ENCODE measurements at places on chromosomes 13 and 19.

DNA sequence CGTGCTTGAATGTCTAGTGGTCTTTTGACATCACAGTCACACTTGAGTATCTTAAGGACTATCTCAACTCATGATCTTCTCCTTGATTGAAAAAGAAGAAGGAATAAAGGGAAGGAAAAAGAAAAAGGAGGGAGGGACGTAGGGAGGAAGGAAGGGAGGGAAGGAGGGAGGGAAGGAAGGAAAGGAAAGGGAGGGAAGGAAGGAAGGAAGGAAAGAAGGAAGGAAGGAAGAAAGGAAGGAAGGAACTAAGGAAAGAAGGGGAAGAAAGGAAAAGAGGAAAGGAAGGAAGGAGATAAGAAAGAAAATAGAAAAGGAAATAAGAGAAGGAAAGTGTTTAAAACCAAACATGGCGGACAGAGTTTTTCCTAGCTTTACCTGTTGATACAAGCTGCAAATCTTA is 64.7 kb downstream of the RNASEH2B start:
- no peak for DNase-seq

DNA sequence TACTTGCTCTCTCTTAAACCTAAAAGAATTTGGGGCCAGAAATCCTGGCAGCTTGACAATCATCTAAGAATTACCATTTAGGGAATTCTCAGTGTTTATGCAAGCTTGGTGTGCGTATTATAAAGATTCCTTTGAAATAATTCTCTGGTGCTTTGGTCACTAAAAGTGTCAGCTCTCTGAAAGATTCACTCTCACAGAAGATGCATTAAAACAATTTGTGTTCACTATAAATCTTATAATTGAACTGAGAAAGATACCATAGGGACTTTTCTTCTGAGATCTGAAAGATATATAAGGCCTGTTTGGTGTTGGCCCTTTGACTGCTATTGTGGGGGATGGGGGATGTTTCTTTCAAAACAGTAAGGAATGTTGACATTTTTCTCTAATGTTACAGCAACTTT is 27.3 kb downstream of the EPSTI1 start:
- no peak for DNase-seq

- no peak for DNase-seq
Observed at GRCh38 chr13:113649212-113649611, 8.8 kb downstream of the ATP4B start.

GRCh38 chr13:79231887-79232286 is 174.2 kb downstream of the RBM26 start:
- DNase-seq: no peak

- no peak for DNase-seq
Observed at GRCh38 chr13:110155072-110155471, 151.9 kb downstream of the COL4A1 start.

DNA sequence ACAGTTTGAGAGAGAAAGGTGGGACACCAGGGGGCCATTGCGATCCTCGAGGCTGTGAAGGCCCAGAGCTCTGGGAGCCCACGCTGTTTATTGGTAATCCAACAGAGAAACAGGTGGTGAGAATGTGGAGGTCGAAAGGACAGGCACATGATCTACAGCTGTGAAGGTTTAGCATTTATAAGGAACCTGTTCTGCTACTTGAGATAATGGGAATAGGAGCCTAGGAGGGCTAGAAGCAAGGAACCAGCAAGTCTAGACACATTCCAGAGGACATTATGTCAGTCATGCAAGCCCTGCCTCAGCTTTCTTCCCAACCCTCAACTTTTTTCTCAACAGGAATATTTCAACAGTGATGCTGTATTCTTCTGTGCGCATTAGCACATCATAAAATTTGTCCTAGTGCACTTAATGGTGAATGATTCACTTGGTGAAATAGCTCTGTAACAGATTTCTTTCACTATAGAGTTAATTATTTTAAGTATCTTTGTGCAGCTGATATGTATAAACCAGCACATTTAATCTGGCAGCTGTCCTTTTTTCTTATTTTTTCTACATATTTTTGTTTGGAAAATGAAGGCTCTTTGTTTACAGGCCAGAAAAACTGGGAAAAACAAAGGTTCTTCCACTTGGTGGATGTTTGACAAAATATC is 25.4 kb downstream of the ZNF90 start:
- DNase-seq: no peak

GRCh38 chr19:30861919-30862318 is 487.3 kb downstream of the TSHZ3 start:
- no peak for DNase-seq

DNA sequence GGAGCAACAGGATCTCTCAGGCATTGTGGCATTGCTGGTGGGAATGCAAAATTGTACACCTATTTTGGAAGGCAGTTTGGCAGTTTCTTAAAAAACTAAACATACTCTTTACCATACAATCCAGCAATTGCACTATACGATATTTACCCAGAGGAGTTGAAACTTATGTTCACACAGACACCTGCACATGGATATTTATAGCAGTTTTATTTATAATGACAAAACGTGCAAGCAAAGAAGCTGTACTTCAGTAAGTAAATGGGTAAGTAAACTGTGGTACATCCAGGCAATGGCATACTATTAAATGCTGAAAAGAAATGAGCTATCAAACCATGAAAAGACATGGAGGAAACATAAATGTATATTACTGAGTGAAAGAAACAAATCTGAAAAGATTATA is 71.6 kb upstream of the UBAC2 start:
- DNase-seq: no peak

DNA sequence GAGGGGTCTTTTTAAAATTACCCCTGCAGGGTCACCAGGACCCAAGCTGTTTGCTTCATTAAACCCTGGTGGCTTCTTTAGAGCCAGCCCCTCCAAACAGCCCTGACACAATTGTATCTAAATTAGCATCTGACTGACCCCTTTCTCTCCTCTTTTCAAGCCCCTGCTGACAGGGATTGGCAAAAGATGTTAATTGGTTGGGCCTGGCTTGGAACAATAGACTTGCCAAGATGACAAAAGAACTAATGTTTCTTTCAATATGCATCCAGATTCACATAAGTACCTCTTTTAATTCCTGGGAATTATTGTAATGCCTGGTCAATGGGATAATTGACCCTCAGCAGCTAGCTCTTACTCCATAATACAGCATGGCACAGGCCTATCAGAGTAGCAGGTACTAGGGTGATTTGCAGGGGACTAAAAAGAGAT is 140.8 kb downstream of the SHISA2 start:
- no peak for DNase-seq

GRCh38 chr13:111402441-111402840 is 82.0 kb downstream of the TEX29 start:
- DNase-seq: no peak

GRCh38 chr19:45424191-45425058 is 708 bp upstream of the ERCC1 start:
- no peak for DNase-seq

DNA sequence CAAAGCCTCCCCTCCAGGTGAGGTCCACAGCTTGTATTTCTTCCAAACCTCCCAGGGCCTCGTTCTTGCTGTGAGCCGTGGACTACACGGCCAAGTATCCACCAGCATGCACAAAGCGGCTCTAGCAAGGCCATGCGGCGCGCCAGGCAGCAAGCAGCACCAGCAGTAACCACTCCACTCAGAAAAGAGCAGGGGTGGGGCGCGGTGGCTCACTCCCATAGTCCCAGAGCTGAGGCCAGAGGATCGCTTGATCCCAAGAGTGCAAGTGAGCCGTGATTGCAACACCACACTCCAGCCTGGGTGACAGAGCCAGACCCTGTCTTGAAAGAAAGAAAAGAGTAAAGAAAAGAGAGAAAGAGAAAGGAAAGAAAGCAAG is 4.7 kb downstream of the CCDC8 start:
- no peak for DNase-seq

- no peak for DNase-seq
Observed at GRCh38 chr13:95222733-95223018, 78.6 kb downstream of the ABCC4 start.

- peak; percentile 88 for DNase-seq
Observed at GRCh38 chr13:40666045-40666932, at the start of gene FOXO1. TSS of gene FOXO1 (minus strand) at chr13:40666641. CDS start at chr13:40666212, 429 bp downstream.

DNA sequence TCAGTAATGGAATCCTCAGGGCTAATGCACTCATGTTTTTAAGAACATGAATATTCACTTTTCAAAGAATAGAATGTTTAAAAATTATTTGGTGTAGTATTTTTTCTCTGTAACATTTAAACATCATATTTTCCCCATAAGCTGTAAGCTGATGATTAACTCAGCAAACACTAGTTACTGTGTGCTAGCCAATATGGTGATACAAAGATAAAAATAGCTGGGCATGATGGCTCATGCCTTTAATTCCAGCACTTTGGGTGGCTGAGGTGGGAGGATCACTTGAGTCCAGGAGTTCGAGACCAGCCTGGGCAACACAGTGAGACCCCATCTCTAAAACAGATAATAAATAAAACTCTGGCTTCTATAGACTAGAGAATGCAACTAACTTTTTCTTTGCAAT is 13.2 kb downstream of the RNF17 start:
- DNase-seq: no peak

DNA sequence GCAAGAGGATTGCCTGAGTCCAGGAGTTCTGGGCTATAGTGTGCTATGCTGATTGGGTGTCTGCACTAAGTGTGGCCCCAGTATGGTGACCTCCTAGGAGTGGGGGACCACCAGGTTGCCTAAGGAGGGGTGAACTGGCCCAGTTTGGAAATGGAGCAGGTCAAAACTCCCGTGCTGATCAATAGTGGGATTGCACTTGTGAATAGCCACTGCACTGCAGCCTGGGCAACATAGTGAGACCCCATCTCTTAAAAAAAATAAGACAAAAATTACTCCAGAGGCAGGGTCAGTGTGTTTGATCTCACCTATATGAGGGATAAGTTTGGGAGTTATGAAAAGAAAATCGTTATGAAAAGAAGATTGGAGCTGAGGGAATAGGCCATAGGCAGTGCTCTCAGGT is 21.7 kb downstream of the PAF1 start:
- DNase-seq: no peak

GRCh38 chr13:89361909-89362308 is 1690.7 kb downstream of the SLITRK5 start:
- DNase-seq: no peak

GRCh38 chr19:52695996-52696395 is 38.8 kb downstream of the ZNF611 start:
- DNase-seq: no peak

- no peak for DNase-seq
Observed at GRCh38 chr13:84705982-84706710, 823.9 kb upstream of the SLITRK1 start.

GRCh38 chr13:94613051-94613450 is 11.4 kb downstream of the GPR180 start:
- no peak for DNase-seq

- DNase-seq: no peak
Observed at GRCh38 chr13:76687467-76687866, 198.7 kb downstream of the KCTD12 start.

DNA sequence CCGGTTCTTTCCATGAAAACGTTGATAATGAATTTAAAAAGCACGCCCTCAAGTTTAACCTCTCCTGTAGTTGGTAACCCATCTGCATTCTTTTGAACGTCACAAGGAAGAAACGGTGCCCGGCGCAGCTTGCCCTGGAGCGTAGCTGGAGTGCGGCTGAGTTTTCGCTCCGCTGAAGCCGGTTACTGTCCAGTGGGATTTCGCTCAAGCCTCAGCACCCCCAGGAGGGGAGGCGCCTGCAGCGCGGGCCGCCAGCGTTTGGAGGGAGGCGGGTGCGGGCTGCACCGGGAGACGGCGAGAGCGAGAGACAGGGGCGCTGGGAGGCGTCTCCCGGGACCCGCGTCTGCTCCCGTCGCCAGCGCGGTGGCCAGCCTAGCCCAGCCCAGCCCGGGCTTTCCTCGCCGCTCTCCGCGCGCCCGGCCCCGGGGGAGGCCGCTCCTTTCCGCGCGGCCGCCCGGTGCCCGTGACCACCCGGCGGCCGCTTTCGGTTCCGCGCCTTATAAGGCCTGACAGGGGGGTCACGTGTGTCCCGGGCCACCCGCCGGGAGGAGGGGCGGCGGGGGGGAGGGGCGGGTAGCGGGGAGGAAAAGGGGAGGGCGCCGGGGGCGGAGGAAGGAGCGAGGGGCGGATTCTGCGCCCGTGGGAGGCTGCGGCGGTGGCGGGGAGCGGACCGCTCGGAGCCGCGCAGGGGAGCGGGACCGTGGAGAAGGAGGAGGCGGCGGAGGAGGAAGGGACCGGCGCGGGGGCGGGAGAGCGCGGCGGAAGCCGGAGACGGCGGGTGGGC is 8.3 kb upstream of the DGKH start:
- DNase-seq: peak; percentile 85

- DNase-seq: no peak
Observed at GRCh38 chr19:30107251-30107650, 165.2 kb downstream of the URI1 start.

GRCh38 chr19:42122691-42123607 is 9.3 kb downstream of the POU2F2 start:
- DNase-seq: peak; percentile 47

DNA sequence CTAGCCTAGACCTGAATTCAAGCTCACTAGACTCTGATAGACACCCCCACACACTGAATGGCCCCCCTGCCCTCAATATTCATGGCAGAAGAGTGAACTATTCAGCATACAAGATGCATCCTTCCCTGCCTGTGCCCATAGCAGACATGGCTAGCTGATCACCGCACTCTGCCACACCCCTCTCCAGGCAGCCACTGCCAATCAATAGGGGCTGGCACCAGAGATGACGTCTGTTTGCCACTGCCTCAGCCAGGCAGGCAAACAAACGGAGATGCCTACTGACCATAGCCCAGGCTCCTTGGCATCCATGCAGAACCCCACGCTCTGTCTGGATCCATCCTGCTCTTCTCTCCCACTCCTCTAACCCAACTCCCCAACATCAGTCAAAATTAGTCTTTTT is 13.8 kb upstream of the NPAS1 start:
- no peak for DNase-seq

- no peak for DNase-seq
Observed at GRCh38 chr19:5927441-5927821, 13.4 kb downstream of the CAPS start.

DNA sequence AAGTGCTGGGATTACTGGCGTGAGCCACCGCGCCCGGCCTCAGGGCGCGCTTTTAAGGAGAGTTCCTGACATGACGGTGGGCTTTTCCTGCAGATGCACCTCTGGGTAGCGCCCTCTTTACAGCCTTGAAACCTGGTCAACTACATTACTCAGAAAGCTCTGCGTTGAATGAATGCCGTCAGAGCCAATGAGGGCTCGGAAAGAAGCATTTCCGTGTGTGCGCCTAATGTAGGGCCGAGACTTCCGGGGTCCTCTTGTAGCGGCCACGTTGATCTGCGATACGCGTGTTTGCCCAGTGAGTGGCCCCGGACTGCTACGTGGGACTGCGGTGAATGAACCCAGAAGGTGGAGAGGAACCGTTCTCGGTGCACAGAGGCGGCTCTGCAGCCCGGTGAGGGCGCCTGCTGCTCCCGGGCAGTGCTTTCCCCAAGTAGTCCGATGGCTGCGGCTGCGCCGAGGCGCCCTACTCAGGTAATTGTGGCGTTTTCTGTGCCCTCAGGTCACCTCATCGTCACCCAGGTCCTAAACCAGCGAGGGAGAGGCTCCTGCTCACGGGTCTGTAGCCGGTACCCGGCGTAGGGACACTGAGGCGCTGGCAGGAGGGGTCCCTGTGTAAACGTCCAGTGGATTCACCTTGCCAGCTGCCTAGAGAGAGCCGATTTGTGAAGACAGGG is 4.9 kb upstream of the ZNF552 start:
- peak; percentile 61 for DNase-seq
